ENCODE measurements at places on chromosomes 16 and 17.

GRCh38 chr17:69198238-69198637 lies 30.4 kb downstream of the ABCA10 start:
- no peak for DNase-seq

- DNase-seq, result no peak
Measured at GRCh38 chr17:2928294-2928890, 132.2 kb downstream of the RAP1GAP2 start.

DNA sequence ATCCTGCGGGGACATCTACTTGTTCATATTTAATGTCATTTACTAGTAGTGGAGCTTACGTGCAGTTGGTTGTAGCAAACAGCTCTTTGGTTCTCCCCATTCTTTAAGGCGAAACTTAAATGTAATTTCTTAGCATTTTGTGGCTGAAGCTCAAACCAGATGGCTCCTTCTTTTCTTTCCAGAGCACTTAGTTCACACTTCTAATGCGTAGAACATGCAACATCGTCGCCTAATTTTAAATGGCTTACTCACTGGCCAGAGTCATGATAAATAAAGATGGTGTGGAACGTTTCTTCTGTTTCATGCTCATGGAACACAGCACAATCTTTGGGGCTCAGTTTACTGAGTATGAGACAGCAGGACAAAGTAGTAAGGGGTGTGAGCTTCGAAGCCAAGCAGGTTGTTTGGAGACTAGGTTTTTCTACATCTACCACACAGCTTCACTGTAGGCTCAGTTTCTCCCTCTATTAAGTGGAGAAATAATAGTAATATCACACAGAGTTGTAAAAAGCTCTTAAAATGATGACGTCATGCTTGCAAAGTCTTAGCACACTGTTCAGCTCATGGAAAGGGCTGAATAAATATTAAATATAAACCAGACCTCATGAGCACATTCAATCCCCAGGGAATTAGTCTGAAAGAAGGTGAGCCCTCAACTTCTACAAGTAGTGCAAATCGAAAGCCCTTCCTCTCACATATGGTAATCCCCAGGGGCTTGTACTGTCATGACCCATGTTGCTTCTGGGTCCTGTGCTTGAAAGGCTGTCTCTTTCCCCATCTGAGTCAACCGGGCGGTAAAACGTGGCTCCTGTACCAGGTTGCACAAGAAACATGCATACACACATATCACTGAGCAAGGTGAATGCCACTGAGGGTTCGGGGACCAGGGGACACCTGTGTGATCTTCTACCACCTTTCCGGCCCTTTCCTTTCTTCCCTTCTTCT lies 384.3 kb downstream of the CDH13 start:
- no peak for DNase-seq

- no peak for DNase-seq
Measured at GRCh38 chr17:63181856-63182255, 215.8 kb downstream of the TANC2 start.

GRCh38 chr16:13093661-13094060 lies 192.3 kb downstream of the SHISA9 start:
- DNase-seq, result no peak

GRCh38 chr17:65023791-65024190 lies 32.7 kb downstream of the GNA13 start:
- DNase-seq, result no peak

DNA sequence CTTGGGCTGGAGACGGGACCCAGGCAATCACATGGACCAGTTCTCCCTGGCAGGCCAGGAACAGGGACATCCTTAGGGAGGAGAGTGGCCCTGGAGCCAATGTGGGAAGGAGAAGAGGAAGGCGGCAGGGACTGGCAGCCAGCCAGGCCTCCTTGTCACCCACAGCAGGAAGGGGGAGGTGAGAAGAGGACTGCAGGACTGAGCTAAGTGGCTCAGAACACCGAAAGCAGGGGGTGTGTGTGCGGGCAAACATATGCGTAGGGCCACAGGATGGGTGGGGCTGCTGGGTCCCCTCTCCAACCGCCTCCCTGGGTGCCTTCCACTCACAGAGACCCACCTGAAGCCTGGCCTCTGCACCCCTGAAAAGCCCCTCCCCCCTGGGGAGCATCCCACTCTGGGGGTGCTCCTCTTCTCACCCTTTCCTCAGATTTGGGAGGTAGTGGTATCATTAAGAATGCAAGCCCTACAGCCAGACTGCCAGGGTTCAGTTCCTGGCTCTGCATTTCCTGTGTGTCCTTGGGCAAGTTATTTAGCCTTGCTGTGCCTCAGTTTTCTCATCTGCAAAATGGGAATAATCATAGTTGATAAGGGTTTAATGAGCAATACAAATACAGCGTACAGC lies 8.1 kb downstream of the PNMT start:
- DNase-seq, result no peak

- DNase-seq, result no peak
Measured at GRCh38 chr16:54334208-54334607, 47.6 kb upstream of the IRX3 start.

GRCh38 chr16:28087675-28088300 lies 24.3 kb upstream of the GSG1L start:
- DNase-seq, result no peak

DNA sequence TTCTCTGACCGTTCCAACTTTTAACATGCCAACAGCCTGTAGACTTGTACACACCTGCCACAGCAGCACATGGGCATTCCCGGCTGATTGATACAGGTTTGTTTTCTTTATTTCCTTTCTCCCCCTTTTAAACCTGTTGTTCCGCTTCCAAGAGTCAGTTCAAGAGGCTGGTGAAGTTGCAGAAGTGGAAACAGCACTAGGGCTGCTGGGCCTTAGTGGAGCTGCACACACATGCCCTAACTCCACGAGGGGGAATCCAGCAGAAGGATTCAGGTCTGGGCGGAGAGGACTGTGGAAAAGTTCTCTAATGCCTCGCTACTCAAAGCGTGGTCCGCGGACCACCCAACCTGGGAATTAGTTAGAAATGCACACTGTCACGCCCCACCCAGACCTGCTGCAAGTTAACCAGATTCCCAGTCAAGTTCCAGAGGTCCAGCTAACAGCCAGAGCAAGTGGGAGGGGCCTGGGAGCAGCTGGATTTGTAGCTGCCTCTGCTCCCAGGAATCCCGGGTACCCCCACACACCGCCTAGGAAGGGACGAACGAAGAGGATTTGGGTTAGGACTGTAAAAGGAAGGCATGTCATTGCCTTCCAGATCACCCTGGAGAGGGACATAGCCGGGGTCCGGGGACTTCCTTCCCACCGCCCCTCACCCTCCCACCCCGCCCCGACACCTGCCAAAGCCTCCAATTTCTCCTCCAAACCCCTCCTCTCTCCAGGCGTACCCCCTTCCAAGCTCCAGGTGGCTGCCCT lies 542 bp downstream of the SLC39A11 start:
- peak; percentile 28 for DNase-seq

DNA sequence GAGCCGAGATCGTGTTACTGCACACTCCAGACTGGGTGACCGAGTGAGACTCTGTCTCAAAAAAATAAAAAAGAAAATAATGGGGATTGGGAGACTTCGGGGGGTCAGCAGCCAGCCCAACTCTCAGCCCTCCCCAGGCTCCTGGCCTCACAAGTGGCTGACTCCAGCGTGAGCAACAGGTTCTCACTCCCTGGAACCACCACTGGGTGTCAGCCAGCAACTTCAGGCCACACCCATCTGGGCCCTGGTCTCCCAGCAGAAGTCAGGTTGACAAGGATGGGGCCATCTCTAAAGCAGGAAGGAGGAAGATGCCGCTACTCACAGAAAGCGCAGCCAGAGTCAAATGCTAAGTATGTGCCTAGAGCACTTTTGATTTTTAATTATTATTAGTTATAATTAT lies 139.4 kb downstream of the C16orf78 start:
- no peak for DNase-seq

DNA sequence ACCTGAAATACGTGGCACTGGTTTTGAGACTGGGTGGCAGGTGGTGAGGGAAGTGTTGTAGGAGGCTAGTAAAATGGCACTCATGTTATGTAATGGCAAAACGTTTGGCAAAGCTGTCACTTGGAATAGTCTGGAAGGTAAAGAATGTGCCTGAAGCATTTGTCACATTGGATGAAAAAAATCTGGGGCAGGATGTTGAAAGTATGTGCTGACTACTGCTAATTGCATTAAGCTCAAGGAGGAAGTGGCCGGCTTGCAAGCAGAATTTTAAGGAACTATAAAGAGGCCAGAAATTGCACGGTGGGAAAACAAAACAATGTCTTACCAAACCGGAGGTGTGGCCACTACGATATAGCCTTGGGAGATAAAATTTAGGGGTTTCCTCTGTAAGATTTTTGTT lies 26.6 kb upstream of the NLRP1 start:
- DNase-seq, result no peak

DNA sequence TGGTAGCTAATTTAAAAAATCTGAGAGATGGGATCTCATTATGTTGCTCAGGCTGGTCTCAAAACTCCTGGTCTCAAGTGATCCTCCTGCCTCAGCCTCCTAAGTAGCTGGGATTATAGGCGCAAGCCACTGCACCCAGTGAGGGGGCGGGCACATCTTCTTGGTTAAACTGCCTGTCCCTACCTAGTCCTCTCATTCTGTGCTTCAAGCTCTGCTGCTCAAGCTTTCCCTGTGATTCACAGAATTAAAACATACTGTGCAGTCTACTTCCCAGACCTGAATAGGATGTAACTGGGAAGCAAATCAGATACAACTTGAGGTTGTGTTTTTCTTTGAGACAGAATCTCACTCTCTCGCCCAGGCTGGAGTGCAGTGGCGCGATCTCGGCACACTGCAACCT lies 2.3 kb downstream of the MRPL38 start:
- no peak for DNase-seq

DNA sequence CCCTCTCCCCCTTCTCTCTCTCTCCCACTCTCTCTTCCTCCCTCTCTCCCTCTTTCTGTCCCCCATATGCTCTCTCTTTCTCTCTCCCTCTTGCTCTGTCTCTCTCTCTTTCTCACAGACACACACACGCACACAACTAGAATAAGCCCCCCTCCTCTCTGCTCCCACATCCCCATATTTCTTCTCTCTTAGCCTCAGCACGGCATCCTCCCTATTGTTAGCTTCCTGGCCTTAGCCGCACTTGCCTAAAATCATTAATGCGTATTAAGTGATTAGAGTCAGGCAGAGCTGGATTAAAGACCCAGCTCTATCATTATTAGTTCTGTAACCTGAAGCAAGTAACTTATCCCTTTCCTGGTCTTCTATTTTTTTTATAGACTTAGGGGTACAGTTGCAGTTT lies 319.0 kb upstream of the C16orf82 start:
- DNase-seq, result no peak

DNA sequence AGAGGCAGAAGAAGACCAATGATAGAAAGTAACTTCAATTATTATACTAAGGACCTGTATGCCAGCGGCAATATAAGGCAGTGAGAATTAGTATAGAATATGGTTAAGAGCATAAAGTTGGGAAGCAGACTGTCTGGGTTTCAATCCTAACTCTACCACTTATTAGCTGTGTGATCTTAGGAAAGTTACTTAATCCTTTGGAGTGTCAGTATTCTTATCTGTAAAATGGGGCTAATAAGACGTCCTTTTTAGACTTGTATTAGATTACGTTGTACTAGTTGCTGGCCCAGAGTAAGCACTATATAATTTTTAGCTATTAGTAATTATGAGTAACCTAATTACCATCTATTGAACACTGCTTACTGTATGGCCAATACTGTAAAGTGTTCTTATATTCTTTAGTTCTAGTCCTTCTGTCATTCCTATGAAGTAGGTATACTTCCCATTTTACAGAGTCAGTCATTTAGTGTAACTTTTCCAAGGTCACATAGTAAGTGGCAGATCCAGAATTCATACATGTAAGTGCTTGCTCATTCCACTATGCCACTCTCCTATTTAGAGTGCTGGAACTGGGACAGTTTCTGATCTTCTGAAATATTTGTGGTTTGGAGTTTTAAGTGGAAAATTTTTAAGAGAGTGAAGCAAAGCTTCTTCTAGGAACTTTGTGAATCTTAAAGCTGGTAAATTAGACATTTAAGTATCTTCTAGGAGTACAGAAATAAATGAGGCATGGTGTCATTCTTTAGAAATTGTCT lies 22.5 kb downstream of the HEATR9 start:
- DNase-seq, result no peak

GRCh38 chr17:61221181-61221580 lies 178.5 kb upstream of the TBX2 start:
- DNase-seq, result no peak

- DNase-seq, result no peak
Measured at GRCh38 chr17:53191878-53192277, 630.8 kb upstream of the KIF2B start.

- DNase-seq, result no peak
Measured at GRCh38 chr16:82935766-82936165, 309.0 kb downstream of the CDH13 start.

DNA sequence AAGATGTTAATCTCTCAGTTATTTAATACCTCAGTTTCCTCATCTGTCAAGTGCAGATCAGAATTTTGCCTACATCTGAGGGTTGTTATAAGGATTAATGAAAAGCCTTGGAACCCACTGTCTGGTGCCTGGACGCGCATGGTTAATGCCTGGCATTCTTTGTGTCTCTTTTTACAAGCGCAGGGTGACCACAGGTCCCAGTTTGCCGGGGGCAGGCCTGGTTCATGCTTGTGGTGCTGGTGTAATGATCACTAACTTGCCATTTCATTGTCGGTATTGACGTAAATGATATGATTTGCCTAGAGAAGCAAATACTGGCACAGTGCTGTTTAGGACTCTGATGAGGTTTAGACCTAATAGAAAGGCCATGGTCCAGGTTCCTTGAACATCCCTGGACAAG lies 23.1 kb downstream of the MRC2 start:
- DNase-seq, result no peak

- DNase-seq, result no peak
Measured at GRCh38 chr17:16491131-16491702, 776 bp downstream of the LRRC75A start.

GRCh38 chr16:49194537-49195236 lies 87.0 kb downstream of the CBLN1 start:
- DNase-seq, result no peak

DNA sequence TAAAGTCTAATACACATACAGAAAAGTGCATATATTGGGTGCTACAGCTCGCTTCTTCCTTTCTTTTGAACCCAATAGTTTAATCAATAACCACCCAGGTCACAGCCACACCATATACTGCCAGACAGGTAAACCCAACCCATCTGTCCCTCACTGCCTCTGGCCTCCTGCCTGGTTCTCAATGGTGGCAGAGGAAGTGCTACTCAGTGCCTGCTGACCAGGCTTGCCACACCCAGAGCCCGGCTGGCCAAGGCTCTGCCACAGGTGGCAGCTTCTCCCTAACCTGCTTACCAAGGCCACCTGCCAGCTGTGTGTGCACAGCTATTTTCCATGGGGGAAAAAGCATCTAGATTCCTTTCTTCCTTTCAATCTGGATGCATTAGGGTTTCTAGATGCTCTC lies 584 bp downstream of the PMP22 start:
- no peak for DNase-seq

DNA sequence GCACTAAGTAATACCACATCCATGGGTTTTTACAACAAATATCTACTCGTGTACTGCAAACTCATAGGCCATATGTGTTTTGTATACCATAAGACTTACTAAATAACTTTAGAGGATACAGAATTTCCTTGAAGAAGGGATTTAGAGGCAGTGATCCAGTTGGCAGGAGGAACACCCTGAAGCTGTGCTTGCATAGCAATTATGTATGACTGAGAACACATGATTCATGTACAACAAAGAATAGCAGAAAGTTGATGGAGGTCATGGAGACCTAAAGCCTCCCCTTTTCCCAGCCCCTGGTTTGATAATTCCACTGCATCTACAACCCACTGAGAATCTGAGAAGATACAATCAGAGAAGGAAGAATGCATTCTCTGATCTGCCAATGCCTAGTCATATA lies 83.8 kb upstream of the PMFBP1 start:
- DNase-seq, result no peak

Data from endothelial cell of umbilical vein (primary cell).